ENCODE measurements at places on chromosomes 7 and 10.

DNA sequence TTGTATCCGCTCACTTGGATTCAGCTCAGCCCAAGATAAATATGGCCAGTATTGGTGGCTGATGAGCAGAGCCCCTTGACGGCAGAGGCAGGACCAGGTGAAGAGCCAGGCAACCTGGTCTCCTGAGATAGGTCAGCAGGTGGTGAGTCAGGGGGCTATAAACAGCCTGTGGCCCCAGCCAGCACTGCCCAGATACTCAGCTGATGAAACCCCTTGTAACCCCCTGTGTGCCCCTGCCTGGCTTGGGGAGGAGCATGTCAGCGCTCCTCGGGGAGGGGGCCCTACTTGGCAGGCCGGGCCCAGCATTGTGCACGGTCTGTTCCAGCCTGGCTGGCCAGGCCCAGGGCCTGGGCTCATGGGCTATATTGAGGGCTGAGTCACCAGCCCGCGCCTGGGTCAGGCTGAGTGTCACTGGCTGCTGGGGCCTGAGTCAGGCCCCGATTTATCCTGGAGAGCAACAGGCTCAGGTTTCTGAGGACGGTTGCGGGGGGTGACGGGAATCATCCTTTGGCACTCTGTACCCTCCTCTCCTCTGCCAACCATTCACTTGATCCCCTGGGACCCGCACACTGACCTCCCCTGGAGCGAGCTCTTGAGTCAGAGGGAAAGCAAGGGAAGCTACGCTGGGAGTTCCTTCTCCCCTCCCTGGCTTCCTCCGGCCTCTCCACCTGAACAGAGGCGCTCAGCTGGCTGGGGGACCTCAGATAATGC, 2.8 kb upstream of the FLNC start:
- no peaks in the 10 kb centered on the region for H3K27me3 ChIP-seq
- peak overlapping the region; percentile 86 for H3K27ac ChIP-seq
- no peak overlapping the region for H3K4me3 ChIP-seq
- DNase-seq = no peak
- H3K36me3 ChIP-seq = no peaks in the 10 kb centered on the region

DNA sequence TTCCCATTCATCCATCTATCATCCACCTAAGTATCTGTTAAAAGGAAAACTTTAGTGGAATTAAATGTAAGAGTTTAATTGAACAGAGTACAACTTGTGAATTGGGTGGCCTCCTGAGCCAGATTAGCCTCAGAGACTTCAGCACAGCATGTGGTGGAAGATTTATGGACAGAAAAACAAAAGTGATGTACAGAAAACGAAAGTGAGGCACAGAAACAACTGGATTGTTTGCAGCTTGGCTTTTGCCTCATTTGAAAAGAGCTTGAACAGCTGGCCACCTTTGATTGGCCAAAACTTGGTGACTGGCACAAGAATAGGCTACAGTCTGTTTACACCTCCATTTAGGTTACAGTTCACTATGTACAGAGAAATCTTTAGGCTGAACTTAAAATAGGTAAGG, 1463.4 kb upstream of the CELF2 start:
- H3K4me3 ChIP-seq = no peak overlapping the region
- H3K27ac ChIP-seq = no peak overlapping the region
- no peaks in the 10 kb centered on the region for H3K4me1 ChIP-seq

DNA sequence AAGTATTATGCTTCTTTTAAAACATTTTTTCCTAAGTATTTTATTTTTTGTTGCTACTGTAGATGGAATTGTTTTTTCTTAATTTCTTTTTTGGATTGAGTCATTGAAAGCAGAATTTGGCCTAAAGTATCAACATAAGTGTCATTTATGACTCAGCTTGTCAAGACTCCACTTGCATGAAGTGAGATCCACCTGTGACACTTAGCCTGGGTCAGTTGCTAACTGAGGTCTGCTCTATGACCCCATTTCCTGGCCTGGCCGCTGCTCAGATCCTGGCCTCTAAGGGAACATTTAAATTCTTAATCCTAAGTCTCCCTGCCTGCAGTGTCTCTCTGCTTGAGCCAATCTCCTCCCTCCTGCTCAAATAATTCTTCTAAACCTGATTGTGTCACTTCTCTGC, 35.5 kb downstream of the TMEM270 start:
- H3K4me3 ChIP-seq = no peak overlapping the region
- DNase-seq = no peak
- H3K27ac ChIP-seq = peak overlapping the region; percentile 62
- no peaks in the 10 kb centered on the region for H3K27me3 ChIP-seq

- H3K4me3 ChIP-seq = no peak overlapping the region
These were observed 85.4 kb downstream of the CCNY start for GRCh38 chr10:35421553-35422178.
